ENCODE measurements at places on chromosomes 13 and 19.
A peak's percentile ranks its signal among the peaks of the same experiment; 100 is the strongest.

DNA sequence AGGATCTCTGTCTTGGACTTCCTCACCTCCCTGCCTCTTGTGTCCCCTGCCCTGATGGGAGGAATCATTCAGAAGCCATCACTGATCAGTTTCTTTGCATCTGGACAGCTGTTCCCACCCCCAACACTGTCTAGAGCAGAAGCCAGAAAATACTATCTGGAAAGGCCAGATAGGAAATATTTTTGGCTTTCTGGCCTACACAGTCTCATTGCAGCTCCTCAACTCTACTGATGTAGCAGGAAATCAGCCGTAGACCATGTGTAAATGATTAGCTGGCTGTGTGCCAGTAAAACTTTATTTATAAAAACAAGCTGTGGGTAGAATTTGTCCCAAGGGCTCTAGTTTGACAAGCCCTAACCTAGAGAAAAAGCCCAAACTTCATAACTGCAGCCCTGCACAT lies 5.6 kb downstream of the SIGLEC7 start:
- DNase-seq = no peak

- DNase-seq = no peak
Observed at GRCh38 chr13:67554746-67555452, 324.8 kb upstream of the PCDH9 start.

- no peak for DNase-seq
Observed at GRCh38 chr19:51593138-51593890, 22.2 kb downstream of the ZNF175 start.

DNA sequence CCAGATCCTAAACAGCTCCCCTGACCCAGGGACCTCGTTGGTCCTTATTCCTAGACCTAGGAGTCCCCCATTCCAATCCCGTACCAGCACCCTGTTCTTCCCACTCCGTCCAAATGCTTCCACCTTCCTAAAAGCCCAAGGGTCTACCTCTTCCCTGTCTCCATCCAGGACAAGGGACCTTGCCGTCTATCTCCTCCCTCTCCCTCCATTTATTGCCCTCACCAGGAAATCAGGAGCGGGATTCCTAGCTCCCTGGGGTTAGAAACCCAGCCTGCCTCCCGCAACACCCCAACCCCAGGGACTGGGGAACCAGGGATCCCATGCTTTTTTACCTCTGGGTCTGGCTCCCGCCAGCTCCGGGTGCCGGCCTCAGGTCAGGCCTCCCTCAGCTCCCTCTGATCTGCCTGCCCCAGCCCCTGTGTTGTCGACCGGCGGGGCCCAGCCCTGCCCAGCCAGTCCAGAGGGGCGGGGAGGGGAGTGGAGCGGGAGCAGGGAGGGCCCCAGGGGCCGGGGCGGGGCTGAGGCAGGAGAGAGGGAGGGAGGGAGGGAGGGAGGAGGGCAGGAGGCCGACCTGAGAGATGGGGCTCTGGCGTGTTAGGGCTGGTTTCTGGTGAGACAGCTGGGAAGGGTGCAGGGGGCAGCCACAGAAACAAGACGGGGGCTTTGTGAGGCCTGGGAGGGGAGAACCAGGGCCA lies at the start of gene B3GNT8:
Gene B3GNT8 (minus strand): TSS at position 423 of the 695 bp plus-strand sequence. CDS start 596 bp downstream, outside the sequence.
- peak; percentile 10 for DNase-seq

DNA sequence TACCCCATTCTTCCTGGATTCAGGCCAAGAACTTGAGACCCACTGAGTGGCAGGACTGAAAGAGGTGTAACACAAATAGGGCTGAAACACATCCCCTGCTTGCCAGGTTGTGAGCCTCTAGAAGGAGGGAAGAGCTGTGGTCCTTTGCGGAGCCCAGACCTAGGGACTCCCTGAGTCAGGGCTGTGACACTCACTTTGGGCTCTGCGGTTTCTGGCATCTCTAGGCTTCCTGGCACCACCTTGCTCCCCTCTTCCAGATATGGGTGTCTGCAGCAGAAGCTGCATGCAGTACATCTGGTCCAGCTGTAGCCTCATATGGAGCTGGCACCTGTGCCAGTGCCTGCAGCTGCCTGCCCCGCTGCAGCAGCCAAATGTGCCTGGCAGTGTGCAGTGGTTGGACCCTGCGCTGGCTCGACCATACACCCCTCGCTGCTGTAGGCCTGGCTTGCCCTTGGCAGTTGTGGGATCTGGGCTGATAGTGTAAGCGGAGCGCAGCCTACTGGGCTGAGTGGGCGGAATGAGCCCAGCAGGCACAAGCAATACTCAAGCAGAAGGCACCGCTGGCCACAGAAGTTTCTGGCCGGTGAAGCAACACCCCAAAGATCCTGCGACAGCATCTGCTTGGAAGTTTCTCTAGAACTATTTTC lies 290.4 kb downstream of the SLITRK6 start:
- no peak for DNase-seq

DNA sequence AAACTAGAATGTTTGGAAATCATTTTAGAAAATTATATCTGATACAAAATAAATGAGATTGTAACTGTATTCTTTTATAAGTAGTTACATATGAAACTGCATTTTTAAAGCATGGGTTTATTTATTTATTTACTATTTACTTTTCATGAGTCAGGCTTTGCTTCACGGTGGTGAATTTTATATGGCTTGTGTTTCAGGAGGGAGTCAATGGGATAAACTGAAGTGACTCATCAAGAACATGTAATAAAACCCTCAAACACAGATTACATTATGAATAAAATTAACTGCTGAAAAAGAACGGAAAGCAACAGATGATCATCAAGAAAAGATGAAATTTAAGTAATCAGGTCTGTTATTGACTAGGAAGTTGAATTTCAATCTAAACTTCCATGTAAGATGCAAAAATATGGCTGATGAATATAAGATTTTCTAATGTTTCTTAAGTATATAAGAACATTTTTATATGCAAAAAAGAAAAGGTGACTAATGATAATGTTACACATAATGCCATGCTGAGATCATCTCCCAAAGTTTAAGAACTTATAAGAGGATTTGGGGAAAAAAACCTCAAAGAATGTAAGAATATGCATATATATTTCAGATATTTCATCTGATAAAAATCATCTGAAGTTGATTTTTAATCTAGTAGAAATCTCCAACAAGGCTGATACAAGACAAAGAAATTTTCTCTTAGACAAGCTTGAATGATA lies 383.6 kb downstream of the SLITRK1 start:
- no peak for DNase-seq

All from stimulated activated CD4-positive, alpha-beta T cell treated with anti-CD3 and anti-CD28 coated beads, Interleukin-4, amount 100 ng/mL, for 4 hours (primary cell).